ENCODE measurements at places on chromosomes 2 and 18.

- DNase-seq, result no peak
Measured at GRCh38 chr2:217890445-217890844, 112.3 kb downstream of the TNS1 start.

DNA sequence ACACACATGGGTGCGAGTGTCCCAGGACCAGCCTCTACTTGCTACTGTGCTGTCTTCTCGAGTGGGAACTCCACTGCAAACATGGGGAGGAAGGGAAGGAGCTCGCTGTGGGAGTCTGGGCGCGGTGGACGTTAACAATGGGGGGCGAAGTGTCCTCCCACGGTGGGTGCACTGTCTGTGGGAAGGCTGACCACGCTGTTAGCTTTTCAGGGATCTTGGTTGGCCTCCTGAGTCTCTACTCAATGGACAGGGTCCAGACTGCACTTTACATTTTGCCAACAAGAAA lies 146.7 kb downstream of the MBP start:
- DNase-seq, result no peak

DNA sequence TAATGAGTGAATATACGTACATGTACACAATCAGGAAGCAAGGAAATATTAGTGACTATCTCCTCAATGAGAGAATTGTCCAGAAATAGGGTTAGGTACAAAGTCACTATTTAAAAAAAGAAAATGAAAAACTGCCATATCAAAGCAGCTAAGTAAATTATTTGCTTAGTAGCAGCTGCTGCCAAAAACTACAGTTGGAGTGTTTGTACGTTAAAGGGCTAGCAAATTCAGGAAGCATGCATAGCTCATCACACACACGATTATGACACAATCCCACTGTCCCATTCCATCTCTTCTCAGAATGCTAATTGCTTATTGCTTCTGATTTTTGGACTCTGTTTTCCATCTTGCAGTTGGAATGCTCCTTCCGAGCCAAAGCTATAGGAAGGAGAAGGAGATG lies 2012.5 kb upstream of the LRRTM1 start:
- DNase-seq, result no peak

GRCh38 chr18:22974001-22974400 lies 40.9 kb downstream of the RBBP8 start:
- DNase-seq, result no peak

All from right forelimb (tissue), 1 donor.